Ovary (tissue), 10 donors: ENCODE measurements at places on chromosomes 3 and 15. TPM values are rescaled to one million over a fixed set of nuclear protein-coding genes. Genes with fewer than 3 reads are reported as not detected.

GRM7 gene
- 0.28 TPM for polyA plus RNA-seq

CMTM7 gene
- 4.7 TPM for polyA plus RNA-seq

RCCD1 gene
- 13.0 TPM for polyA plus RNA-seq

C3orf85 gene
- not detected for polyA plus RNA-seq

GRCh38 chr15:58221591-58222241 lies 83.5 kb downstream of the AQP9 start:
- peaks cover 3% of the 10 kb centered on the region for H3K4me1 ChIP-seq
- H3K4me3 ChIP-seq, result no peak overlapping the region
- H3K36me3 ChIP-seq, result no peaks in the 10 kb centered on the region
- H3K27me3 ChIP-seq, result no peaks in the 10 kb centered on the region
- H3K27ac ChIP-seq, result no peak overlapping the region
